Erythroblast (primary cell): ENCODE measurements at places on chromosomes 3 and 15.

- no peak for DNase-seq
Measured at GRCh38 chr3:16516695-16517481, 3.4 kb upstream of the RFTN1 start.

- no peak for DNase-seq
Measured at GRCh38 chr15:67042551-67043142, 22.8 kb upstream of the SMAD3 start.

DNA sequence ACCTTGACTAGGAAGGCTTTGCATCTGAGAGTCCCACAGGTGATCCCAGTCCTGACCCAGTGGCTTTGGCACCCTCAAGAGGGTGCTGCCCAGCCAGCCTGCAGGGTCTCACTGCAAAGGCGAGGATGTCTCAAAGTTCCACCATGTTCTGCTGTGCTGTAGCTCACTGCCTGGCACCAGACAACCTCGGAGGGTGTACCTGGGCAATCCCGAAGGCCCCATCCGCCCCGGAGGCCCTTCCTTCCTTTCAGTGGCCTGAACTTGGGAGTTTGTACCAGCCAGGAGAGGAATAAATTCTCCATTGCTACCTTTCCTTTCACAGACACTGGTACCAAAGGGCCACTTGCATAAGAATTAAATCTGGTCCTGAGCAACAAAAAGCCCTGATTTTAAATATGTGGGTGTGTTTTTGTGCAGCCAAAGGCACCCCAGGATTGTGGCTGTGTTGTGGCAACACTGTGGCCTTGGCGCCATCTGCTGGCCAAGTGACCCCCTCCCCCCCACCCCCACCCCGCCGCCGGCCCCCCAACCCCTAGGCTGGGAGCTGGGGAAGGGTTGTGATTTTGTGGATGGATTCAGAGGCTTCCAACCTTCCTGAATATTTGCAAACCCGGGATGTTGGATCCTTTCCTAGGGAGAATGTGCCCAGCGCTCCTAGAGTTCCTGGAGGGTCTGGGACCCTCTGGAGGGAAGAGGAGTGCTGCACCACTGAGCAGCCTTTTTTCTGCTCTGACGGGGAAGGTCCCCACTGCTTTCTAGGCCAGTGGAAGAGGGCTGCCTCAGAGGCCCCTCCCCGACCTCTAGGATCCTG, 9.7 kb upstream of the PTPN23 start:
- peak; percentile 54 for DNase-seq

DNA sequence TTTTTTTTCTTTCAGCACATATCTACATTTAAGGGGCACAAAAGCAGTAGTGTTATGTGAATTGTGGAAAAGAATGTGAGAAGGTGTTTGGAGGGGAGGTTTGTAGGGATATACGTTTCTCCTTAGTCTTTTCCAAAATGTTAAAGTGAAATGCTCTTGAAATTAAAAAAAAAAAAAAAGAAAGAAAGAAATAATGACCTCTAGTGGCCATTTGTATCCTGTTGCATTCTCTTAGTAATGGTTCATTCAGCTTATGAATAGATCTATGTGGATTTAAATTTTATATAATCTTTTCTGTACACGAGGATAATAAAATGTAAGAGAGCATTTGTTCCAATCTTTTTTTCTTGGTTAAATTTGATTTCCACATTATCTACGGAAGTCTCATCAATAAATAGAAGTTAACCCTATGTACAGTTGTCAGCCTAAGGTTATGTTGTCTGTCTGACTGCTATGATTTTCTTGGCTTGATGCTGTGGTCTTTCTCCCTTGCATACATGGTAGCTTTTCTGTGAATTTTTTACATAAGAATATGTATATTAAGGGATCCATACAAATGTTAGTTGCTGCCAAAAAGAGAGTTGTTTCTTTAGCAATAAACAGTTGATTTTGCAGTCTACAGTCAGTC, 1.7 kb downstream of the P2RY13 start:
- DNase-seq: peak; percentile 27

DNA sequence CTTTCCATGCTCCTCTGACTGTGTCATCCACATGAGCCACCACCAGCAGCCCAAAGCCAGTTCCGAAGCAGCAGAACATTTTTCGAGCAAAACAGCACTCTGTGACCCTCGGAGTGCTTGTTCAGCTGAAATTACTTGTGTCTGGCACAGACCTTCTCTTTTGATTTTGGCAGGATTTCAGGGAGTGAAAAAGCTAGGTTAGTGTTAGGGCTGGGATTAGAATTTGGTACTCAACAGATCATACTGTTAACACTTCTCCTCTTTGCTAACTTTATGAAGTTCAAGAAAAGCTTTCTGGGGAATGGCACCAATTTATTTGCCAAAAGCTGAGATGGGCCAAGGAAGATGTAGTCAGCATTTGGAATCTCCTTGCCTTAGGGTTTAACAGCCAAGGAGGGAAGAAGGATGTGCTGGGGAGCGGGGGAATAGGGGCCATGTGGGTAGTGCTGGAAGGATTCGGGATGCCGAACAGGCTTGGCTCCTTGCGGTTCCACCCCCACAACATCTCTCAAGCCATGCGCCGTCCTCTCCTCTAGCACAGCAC, 55.1 kb upstream of the TRA2B start:
- no peak for DNase-seq

- no peak for DNase-seq
Measured at GRCh38 chr15:88252441-88252840, 4.1 kb downstream of the NTRK3 start.

GRCh38 chr3:119582178-119582577, 2.9 kb downstream of the ADPRH start:
- DNase-seq: no peak
